A549 treated with dexamethasone at 1 μM for 4 hours (cell line): ENCODE measurements at places on chromosomes 11 and 22. TPM values are rescaled to one million over a fixed set of nuclear protein-coding genes. Genes with fewer than 3 reads are reported as not detected.

The IGSF9B gene
- total RNA-seq: 1.7 to 3.7 TPM (median 3.2 TPM) in 5 replicates

The CHORDC1 gene
- 66.0 to 87.6 TPM (median 80.4 TPM) in 5 replicates for total RNA-seq

The SLC25A45 gene
- total RNA-seq: 10.7 to 16.6 TPM (median 15.4 TPM) in 5 replicates

The UVRAG gene
- 9.9 to 12.1 TPM (median 11.0 TPM) in 5 replicates for total RNA-seq

The UCP3 gene
- total RNA-seq: 0.68 to 1.7 TPM (median 1.1 TPM) in 5 replicates

The HIKESHI gene
- total RNA-seq: 34.1 to 37.0 TPM (median 35.3 TPM) in 5 replicates

The USP47 gene
- 26.2 to 36.2 TPM (median 32.8 TPM) in 5 replicates for total RNA-seq

The SPTBN2 gene
- 6.7 to 10.6 TPM (median 9.9 TPM) in 5 replicates for total RNA-seq

The ESAM gene
- total RNA-seq: 9.4 to 12.9 TPM (median 12.1 TPM) in 5 replicates

The SLC7A4 gene
- total RNA-seq: not detected in 5 replicates

The QSER1 gene
- total RNA-seq: 12.5 to 24.1 TPM (median 21.2 TPM) in 5 replicates

The APOL4 gene
- 0.02 to 0.14 TPM in 2 of 5 replicates, not detected in the others for total RNA-seq

The P4HA3 gene
- 38.4 to 63.0 TPM (median 47.6 TPM) in 5 replicates for total RNA-seq

The FJX1 gene
- 31.8 to 42.4 TPM (median 40.0 TPM) in 5 replicates for total RNA-seq

The CD44 gene
- total RNA-seq: 685 to 926 TPM (median 838 TPM) in 5 replicates

The ART1 gene
- 0.08 TPM in 1 of 5 replicates, not detected in the others for total RNA-seq

The MPPED2 gene
- total RNA-seq: not detected in 5 replicates

The FIBIN gene
- not detected in 5 replicates for total RNA-seq

The LRRC32 gene
- total RNA-seq: 0.15 to 0.51 TPM (median 0.20 TPM) in 5 replicates

The SDHD gene
- 57.4 to 72.2 TPM (median 63.7 TPM) in 5 replicates for total RNA-seq

The ELF5 gene
- total RNA-seq: not detected in 5 replicates

The C22orf23 gene
- 0.14 to 0.41 TPM (median 0.20 TPM) in 4 of 5 replicates, not detected in the other for total RNA-seq

The POTEH gene
- not detected in 5 replicates for total RNA-seq

The NNMT gene
- 282 to 357 TPM (median 321 TPM) in 5 replicates for total RNA-seq

The MMP13 gene
- total RNA-seq: not detected in 5 replicates

The OR8A1 gene
- not detected in 5 replicates for total RNA-seq

The EMID1 gene
- 0.19 to 0.54 TPM (median 0.23 TPM) in 5 replicates for total RNA-seq

The CTSD gene
- total RNA-seq: 343 to 631 TPM (median 535 TPM) in 5 replicates
